NCI-H446 (cell line): ENCODE measurements at places on chromosomes 7 and 10.

DNA sequence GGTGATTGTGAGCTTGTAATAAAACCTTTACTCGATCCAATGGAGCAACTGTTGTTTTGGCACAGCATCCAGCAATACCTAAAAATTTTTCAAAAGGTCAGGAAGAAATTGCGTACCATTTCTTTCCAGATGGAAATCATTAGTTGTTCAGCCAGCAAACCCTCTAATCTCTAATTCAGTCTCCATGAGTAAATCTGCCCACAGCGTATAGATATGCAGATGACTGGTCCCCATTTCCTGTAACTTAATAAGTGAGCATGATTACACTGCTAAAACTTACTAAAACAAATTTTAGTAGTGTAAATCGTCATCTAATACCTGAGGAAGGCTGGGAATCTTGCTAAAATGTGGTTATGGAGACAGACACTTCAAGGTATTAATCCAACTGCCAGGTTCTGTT is 10.6 kb downstream of the SLC25A16 start:
- no peak for DNase-seq

GRCh38 chr7:93728292-93728691 is 153.8 kb upstream of the CALCR start:
- no peak for DNase-seq

- no peak for DNase-seq
Measured at GRCh38 chr10:113945075-113945686, 90.7 kb downstream of the NHLRC2 start.

DNA sequence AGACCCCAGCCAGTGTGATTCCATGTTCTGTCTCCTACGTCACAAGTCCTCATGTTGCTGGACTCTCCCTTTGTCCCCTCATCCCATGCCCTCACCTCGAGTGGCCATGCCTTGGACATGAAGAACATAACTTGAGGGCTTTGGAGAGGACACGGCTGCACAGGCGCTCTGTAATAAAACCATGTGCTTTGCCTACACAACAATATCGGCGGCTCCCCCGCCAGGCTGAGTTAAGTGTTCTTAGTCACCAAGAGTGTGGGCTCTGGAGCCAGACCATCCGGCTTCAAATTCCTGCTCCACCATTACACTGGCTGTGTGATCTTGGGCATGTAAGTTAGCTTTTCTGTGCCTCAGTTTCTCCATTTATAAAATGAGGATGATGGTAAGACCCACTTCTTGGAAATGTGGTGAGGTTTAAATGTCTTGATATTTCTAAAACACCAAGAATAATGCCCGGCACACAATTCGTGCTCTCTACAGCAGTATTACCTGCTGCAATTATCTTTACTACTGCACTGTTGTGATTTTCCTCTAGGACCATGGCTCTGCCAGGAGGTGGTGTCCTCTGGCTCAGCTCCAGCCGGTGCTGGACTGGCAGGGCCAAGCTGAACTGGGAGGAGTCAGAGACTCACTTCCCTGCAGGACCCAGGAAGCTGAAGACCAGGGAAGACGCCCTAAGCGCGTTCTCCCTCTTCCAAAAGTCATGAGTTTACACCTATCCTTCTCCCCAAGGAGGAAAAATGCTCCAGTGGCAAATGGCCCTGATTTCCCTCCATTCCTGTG is 15.7 kb downstream of the SLIT1 start:
- no peak for DNase-seq

DNA sequence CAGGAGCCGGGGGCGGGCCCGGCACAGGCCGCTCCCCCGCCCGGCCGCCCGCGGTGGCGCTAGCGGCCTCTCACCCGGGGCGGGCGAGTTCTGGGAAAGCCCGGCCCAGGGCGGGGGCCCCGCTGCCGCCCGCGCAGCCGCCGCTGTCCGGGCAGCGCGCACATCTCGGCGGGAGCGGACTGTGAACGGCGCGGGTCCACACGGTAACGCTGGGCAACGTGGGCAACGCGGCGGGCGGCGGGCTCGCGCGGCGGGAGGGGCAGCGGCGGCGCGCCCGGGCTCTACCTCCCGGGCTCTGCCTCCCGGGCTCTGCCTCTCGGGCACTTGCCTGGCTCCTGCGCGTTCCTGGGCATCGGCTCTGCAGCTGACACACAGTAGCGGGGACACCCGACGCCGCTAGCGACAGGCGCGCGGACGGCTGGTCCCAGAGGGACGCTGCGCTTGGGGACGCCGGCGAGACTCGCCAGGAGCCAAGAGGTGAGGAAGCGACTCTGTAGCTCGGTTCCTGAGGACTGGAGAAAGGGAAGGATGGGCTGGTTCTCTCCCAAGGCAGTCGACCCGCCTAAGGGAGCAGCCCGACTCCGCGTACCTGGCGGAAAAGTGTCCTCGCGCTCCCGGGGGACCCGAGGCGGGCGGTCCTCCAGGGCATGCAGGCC is at the start of gene PLCE1:
Gene PLCE1, plus strand, starts transcription at position 150 of the 656 bp plus-strand sequence. CDS start 37,116 bp downstream, outside the sequence.
- no peak for DNase-seq

- no peak for DNase-seq
Measured at GRCh38 chr10:110345286-110345685, 40.6 kb upstream of the SMNDC1 start.

DNA sequence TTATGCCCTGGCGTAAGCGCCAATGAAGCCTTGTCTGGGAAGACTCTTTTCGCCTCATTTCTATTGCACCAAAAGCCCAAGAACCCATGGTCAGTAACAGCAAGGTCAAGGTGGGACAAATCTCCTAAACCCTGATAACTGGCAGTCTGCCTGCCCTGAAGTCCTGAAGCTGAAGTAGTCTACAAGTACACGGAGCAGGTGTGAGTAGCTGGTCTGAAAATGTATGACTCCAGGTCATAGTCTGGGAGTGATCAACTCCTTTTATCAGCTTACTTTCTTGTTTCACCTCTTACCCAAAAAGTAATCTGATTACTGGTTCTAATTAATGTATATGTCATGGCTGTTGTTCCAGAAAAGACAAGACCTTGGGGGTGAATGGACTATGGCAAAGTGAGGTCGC is 107.3 kb upstream of the EFCAB10 start:
- DNase-seq: no peak

DNA sequence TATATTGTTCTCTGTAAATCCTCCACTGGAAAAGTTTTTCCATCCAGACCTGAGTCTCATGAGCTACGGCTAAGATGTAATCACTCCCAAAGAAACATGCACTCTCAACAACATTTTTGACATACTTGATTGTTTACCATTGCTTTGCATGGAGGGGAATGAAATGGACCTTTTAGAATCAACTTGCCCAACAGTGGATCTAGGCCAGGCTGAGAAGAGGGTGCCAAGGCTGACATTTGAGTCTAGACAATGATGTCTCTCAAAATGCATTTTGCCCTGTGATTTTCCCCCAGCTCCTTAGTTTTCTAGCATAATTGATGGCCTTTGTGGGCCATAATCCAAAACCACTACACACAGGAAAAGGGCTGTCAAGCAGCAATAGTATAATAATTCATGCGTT is 297.9 kb upstream of the KLF6 start:
- DNase-seq: no peak

DNA sequence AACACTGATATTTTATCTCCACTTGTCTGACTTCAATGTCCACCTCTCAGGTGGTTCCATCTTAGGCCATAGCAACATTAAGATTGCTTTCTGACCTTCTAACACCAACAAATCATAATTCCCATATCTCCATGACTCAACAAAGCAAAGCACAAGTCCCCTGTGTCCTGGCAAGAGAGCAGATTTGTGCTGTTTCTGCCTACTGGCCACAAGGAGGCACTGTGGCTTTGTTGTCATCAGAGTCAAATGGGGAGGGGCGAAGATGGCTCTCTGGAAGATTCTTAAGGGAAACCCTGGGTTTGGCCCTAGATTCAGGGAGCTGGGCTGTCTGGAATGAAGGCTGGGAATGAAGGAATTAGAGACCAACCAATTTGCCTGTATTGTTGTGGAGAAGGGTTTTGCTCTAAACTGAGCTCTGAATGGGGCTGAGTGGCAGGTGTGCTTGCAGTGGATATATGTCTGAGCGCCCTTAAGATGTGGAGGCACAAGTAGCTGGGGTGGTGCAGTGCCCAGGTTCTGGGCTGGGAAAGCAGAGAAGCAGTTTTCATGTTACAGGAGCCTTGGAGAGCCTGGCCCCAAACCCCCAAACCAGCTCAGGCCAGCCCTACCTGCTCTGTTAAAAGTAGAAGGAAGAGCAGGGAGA is 154.8 kb upstream of the PRSS58 start:
- DNase-seq: no peak

DNA sequence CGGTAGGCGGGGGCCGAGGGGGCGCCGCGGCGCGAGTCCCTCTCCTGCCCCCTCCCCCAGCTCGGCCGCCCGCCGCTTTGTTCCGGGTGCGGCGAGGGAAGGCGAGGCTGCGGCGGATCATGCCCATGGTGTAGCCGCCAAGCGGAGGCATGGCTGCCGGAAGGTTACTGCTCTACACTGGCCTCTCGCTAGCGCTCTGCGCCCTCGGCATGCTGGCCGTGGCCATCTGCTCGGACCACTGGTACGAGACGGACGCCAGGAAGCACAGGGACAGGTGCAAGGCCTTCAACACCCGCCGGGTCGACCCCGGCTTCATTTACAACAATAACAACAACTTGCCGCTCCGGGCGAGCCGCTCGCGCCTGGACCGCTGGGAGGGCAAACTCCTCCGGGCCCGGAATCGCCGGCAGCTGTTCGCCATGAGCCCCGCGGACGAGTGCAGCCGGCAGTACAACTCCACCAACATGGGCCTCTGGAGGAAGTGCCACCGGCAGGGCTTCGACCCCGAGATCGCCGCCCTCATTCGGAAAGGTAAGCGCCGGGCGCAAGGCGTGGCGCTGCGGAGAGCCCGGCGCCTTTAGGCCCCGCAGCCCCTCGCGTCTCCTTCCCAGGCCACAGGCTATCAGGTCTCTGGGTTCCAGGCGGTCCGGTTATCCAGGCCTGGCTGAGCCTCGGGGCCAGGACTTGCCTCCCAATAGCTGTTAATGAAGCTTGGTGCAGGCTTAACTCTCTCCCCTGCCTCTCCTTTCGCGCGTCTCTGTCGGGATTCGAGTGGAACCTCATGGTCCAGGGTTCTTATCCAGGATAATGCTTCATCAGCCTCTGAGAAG is 513 bp downstream of the TMEM178B start:
- peak; percentile 38 for DNase-seq

DNA sequence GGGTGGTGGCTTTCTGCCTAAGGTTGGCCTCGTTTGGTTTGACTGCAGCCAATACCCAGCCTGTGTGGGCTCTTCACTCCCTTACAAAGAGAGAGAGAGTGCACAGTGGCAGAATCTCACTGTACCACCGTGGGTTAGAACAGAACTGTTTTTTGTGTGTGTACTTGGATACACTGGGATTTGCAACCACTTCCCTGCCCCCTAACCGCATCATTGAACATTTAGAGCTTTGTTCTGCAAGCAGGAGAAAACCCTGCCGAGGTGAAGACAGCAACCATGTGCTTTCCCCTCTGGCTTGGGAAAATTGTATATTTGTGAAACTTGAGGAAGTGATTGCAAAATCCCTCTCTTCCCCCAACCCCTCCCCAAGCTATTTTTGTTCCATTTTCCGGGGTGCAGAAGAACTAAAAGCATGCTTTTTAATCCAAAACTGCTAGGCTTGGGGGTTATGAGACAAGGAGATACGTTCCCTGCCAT is 201.2 kb downstream of the TCF7L2 start:
- DNase-seq: no peak

DNA sequence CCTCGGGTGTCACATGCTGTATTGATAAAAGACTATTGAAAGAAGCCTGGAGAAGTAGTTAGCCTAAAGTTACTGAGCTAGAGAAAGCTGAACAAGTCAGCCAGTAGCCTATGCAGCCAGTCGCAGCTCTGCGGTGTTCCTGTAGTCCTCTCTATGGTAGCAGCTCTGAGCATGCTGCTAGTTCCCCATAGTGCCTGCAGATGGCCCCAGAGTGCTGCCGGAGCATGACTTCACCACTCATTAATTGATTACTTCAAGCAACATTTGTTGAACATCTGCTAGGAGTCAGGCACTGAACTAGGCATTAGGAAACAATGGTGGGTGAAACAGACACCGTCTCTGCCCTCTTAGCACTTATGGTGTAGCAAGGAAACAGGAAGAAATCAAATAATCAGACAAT is 422.7 kb downstream of the SORCS3 start:
- DNase-seq: peak; percentile 7

DNA sequence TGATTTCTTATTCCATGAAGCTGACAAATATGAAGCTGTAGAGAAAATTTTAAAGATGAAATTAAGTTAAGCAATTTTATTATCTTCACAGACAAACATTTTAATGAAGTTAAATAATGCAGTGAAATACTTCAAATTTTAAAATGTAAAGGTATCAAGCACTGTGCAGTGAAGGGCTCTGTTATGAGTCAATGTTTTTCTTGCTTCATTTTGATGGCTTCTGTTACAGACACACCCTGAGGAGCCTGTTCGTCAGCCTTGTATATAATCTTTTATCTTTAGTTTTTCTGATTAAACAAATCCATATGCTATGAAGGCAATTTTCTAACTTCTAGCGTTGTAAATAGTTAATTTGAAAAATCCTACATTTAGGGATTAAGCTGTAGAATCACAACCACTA is 18.5 kb downstream of the VSTM2A start:
- no peak for DNase-seq

DNA sequence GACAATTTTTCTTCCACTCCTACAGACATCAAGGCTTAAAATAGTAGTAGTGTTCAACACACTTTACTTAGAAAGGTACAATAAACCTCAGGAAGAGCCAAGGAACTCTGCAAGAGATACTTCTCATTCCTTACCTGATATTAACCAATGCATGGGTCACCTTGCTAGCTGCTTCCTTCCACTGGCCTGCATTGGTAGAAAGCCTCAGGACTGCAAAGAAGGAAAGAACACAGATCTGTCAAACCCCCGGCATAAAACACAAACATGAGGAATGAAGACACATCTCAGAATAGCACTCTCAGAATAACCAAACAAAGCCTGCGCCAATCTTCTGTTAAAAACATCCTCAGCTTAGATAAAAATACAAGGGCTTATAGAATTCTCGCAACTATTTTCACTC is 96.1 kb upstream of the KCNIP2 start:
- DNase-seq: no peak

GRCh38 chr7:2884161-2884560 is 40.1 kb upstream of the GNA12 start:
- DNase-seq: no peak

DNA sequence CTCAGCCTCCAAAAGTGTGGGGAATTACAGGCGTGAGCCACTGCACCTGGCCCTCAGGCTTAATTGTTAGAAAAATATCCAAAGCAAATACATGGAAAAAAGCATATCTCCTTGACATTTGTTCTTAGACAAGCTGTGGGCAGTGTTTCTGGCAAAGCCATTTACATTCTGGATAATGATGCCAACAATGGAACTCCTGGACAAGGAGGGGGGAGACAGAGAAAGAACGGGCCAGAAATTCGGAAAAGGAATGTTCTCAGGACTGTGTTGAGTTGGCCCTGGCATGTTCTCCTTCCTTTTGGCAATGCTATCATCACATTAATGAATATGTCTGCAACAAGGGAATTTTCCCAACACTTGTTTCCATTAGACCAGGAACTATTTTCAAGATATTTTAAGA is 88.7 kb downstream of the UBE2H start:
- DNase-seq: peak; percentile 36
